ENCODE measurements at places on chromosomes 6 and 20.

- DNase-seq = no peak
These were observed 171.2 kb upstream of the OLIG3 start for GRCh38 chr6:137665342-137665934.

DNA sequence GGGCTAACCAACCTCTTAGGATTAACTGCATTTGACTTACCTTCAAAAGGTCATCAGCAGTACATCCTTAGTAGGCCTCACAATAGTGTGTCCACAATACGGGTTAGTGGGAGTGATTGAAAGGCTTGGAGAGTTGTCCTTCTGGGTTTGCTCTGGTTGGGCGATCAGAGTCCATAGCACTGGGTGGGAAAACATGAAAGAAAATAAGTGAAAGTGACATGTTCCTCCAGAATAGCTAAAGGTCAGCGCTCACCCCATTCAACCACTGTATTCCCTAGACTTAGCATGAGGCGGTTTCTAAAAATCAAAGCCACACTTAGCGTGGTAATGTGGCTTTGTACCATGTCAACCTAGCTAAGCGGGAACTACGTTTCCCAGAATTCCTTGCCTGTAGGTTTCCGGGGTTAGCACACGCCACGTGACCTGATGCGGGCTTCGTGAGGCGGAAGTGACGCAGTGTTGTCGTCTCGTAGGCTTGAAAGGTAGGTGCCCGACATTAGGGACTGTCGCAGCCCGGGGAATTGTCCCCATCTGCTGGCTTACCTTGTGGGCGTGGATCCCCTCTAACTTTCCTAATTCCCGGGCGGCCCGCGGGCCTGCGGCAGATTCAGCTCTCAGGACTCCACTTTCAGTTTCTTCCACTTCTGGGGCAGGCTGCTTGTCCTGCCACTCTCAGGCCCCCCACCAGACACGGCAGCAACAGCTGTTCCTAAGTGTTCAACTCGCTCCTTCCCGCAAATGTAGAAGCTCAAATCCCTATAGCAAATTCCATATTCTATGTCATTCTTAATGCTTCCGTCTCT is 19.8 kb upstream of the SCP2D1 start:
- peak; percentile 91 for DNase-seq

DNA sequence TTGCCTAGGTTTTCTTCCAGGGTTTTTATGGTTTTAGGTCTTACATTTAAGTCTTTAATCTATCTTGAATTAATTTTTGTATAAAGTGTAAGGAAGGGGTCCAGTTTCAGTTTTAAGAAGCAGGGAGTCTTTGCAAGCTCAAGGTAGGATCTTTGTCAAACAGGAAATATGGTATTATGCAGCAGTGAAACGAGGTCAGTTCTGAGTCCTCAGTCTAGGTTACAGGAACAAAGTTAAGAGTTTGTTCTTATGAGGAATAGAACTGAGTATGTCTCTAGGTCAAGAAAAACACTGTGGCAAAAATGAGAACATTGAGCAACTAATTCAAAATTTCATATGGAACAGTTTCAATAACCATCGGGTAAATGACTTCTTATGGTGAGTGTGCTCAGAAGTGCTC is 63.6 kb downstream of the GCLC start:
- no peak for DNase-seq

DNA sequence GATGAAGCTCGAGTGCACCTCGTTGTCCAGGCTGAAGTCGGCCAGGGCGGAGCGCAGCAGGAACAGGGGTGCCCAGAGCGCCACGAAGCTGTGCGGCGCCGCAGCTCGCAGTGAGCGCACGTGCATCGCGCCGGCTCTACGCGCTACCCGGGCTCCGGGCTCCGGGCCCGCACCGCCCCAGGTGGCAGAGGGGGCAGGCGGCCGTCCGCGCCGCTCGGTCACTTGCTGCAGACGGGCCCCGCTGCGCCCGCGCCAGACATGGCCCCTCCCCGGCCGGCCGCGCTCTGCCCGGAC is 497 bp downstream of the BMP7 start:
- DNase-seq = no peak

- DNase-seq = no peak
These were observed 48.5 kb downstream of the FYN start for GRCh38 chr6:111824608-111825337.

GRCh38 chr6:89386917-89387491 is 25.1 kb downstream of the RRAGD start:
- DNase-seq = no peak

GRCh38 chr6:80547827-80548226 is 441.4 kb downstream of the BCKDHB start:
- no peak for DNase-seq

GRCh38 chr20:50434653-50435396 is 75.4 kb upstream of the PTPN1 start:
- no peak for DNase-seq

- DNase-seq = no peak
These were observed 124.4 kb upstream of the NUP153 start for GRCh38 chr6:17831135-17831534.

GRCh38 chr20:44784688-44785087 is 25.7 kb downstream of the RIMS4 start:
- DNase-seq = no peak

GRCh38 chr6:110664933-110665332 is 150.3 kb downstream of the CDK19 start:
- no peak for DNase-seq

DNA sequence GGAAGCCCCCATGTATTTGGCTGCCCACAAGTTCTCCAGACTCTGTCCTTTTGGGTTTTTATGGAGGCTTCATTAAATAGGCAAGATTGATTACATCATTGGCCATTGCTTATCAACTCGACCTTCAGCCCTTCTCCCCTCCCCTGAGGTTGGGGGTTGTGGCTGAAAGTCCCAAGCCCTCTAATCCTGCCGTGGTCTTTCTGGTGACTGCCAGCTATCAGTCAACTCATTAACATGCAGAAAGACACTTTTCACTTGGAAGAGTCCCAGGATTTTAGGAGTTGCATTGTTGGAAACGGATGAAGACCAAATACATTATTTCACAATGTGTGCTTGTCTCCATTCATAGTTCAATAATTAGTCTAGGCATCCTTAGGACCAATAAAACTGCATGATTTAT is 9.5 kb downstream of the CDC5L start:
- DNase-seq = no peak

GRCh38 chr6:139265512-139266190 is 26.1 kb downstream of the TXLNB start:
- no peak for DNase-seq

- DNase-seq = peak; percentile 88
These were observed 635 bp upstream of the TENT5A start for GRCh38 chr6:81752921-81753710.

DNA sequence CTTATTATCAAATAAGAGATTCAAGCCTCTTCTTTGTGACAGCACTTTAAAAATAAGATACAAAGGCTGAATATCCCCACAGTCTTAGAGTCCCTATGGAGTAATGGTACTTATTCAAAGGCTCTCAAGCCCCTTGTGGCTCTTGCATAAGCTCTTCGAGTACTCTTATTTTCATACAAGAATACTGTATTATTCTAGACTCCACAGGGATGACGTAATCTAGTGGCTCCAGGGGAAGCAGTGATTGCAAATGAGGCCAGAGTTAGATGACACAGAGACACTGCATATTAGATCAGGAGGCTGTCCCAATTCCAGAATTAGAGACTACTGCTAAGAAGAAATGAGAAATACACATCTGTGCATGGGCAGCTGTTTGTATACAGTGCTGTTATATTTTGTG is 1195.9 kb upstream of the MAP3K7 start:
- no peak for DNase-seq

GRCh38 chr6:41584668-41585205 is 38.6 kb downstream of the FOXP4 start:
- DNase-seq = no peak

DNA sequence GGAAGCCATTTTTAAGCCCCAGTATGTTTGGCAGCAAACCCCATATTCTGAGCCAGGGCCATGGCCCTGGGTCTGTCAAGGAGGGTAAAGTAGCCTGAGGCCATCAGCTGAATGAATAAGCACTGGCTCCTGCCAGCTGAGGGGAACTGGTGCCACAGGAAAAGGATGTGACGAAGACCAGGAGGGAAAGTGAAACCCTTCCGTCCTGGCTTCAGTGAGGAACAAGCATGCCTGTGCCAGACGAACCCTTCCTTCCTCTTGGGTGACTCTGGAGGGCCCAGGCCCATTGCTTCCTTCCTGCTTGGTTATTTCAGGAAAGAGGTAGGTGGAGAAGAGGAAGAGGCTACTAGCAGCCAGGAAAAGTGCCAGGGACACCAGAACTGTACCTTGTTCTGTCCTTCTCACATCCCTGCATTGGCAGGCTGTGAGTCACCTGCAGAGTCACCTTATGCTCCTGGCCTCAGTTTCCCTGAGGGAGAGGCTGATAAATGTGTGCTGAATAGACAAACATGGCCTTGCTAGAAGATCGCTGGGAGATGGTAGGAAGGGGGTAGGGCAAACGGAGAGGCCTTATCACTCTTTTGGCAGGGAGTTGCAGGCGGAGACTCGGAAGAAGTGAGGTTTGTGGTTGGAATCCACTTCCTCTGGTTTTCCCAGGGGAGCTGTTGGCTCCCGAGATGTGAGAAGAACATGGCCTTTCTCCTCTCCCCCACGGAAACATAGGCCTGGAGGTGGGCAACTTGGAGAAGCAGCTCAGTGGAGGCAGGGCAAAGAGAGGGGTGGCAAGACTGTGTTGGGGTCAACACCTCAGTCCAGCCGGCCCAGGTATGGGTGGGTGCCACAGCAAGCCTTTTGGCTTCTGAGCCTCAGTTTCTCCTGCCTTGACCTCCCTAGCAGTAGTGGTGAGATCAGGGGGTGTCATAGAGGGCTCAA is 37.4 kb downstream of the COX4I2 start:
- no peak for DNase-seq

- DNase-seq = peak; percentile 60
These were observed 56.2 kb upstream of the EDN1 start for GRCh38 chr6:12233693-12234571.

DNA sequence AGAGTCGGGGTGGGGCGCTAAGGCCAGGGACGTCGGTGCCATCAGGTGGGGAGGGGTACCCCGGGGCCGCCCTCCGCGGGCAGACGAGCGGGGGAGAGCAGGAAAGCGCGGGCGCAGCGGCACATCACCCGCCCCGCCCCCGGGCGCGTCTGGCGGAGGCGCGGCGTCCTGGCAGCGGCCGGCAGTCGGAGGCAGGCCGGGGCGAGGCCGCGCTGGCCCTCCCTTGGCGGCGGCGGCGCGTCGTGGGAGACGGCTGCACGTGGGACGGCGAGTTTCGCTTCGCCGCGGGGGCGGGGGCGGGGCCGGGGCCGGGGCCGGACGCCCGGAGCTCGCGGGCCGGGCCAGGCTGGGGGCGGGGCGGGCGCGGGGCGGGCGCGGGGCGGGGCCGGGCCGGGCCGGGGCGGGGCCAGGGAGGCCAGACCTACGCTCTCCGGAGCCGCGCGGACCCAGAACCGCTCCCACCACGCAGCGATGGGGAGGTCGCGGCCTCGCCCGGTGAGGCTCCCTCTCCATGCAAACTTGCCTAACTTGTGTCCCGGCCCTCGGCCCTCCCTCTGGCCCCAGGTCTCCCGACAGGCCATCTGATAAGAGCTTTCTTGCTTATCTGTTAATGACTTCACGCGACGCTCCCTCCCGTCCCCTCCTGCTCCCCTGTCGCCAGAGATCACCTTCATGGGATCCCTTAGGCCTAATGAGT is 12.5 kb downstream of the ITPR3 start:
- no peak for DNase-seq

DNA sequence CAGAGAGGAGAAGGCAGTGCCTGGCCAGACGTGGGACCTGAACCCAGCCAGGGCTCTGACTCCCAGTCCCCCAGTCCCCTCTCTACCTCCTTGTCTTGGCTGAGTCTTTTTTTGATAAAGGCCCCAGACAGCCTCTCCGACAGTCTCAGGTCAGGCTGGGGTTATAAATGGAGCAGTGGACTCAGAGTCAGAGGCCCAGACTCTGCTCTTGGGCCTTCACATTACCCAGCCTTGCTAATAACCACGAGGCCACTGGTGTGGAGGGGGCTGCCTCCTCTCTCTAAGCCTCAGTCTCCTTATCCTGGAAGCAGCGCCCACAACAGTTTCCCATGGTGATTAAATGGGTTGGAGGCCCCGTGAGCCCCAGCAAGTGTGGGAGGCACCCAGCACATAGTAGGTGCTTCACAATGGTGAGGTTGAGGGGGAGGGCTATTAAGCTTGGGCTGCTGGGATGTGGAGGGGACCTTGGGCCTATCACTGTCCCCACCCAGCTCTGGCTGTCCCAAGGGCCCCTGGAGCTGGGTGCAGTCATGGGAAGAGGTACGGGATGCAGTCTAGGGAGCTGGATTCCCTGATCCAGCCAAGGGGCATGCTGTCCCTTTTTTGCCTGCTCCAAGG is 35.7 kb downstream of the TGM2 start:
- no peak for DNase-seq

DNA sequence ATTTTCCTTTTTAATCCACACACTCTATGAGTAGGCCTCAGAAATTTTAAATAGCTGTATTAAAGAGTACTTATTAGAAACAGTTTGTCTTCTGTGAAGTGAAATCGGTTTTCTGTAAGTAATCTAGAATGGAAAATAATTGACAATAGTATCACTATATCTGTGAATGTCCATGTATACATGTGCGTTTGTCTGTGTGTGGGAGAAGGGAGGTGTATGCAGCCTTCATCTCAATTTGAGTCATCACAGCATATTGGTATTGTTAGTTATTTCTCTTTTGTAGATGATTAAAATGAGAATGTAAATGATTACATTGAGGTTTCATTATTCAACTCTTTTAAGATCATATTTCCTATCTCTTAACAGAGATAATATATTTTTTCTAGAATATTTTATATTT is 206.0 kb downstream of the EYS start:
- DNase-seq = no peak

DNA sequence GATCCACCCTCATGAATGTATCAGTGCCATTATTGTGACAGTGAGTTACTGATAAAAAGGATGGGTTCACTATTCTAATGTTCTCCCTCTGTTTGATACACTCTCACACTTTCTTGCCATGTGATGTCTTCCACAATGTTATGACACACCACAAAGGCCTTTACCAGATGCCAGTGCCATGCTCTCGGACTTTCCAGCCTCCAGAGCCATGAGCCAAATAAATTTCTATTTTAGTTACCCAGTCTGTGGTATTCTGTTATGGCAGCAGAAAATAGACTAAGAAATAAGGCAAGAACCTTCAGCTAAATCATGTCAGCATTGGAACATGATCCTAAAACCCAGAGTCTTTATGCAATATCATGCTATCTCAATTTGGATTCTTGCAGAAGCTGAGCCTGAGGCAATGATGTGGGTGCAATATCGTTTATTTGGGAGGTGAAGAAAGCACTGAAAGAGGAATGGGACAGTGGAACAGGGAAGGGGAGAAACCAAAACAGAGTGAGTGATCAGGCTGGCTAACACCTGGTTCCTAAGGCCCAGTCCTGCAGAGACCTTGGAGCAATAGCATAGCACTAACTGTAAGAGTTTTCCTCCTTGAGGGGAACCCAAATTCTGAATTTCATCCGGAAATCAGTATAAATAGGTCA is 130.4 kb upstream of the LRFN2 start:
- no peak for DNase-seq

GRCh38 chr6:36443471-36444428 is 950 bp downstream of the KCTD20 start:
- no peak for DNase-seq

GRCh38 chr6:159358562-159358961 is 189.4 kb downstream of the FNDC1 start:
- DNase-seq = no peak

- DNase-seq = no peak
These were observed 2.7 kb upstream of the LY6G5C start for GRCh38 chr6:31683591-31683990.

GRCh38 chr6:109466212-109466923 is 10.8 kb upstream of the MICAL1 start:
- no peak for DNase-seq

GRCh38 chr20:42855896-42856295 is 333.8 kb downstream of the PTPRT start:
- DNase-seq = no peak

- DNase-seq = no peak
These were observed 177.7 kb downstream of the TSHZ2 start for GRCh38 chr20:53149890-53150205.
